SK-N-SH (cell line): ENCODE measurements at places on chromosomes 16 and 17.
A peak's percentile ranks its signal among the peaks of the same experiment; 100 is the strongest.

- DNase-seq: no peak
Measured at GRCh38 chr17:66272811-66273585, 29.4 kb upstream of the PRKCA start.

DNA sequence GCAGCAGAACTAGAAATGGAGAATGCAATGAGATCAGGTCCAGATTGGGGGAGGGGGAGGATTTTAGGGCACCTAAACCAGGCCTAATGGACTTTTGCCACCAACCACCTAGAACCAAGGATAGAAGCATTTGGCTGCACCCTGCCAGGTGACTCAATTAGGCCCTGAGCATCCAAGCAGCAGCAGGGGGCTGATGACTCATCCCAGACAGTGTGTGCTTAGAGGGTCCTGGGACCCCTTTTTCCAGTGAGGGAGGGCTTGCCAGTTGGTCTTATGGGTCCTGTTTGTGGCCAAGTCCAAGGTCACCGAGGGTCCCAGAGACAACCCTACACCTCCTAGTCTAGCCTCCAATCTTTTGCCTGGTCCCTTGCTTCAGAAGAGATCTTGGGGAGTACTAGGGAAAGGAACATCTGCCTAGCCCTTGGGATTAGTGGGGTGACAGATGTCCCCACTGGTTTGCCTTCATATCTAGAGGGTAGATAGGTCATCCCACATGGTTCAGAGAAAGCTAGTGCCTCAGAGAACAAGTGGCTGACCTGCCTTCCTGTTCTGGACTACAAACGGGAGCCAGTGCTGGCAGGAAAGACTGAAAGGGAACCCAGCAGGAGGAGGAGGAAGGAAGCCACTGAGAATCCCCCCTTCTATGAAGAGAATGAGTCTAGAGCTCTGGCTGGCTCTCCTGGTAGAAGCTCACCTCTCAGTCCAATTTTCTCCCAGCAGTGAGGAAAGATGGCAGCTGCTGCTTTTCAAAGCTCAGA, 1.6 kb upstream of the TBKBP1 start:
- DNase-seq: no peak

- no peak for DNase-seq
Measured at GRCh38 chr17:66465701-66466100, 163.3 kb downstream of the PRKCA start.

GRCh38 chr16:87086156-87086555, 231.0 kb downstream of the C16orf95 start:
- DNase-seq: no peak

DNA sequence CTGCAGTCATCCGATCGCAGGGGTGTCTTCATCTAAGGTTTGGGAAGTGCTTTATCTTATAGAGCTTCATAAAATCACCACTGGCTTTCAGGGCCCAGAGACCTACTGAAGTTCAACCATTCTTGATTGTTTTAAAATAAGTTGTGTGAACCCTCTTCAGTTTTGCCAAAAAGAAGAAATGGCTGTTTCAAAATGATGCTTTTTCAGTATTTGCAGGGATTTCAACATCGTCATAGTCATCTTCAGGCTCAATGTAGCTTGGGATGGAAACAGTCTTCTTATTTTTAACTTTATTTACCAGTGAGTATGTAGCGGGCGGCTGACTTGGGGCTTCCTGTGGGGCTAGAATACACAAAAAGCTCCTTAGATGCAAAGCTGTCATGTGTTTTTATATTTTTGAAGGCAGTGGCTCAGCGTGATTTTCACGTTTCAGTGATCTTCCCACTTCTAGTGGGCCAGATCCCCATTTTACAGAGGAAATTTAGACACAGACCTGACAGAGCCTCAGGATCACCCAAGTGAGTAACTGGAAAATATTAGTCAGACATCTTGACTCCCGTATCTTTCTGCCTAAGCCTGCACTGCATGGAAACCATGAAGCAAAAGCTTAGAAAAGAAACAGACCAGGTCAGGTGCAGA, 19.1 kb upstream of the ZNF594 start:
- DNase-seq: no peak

DNA sequence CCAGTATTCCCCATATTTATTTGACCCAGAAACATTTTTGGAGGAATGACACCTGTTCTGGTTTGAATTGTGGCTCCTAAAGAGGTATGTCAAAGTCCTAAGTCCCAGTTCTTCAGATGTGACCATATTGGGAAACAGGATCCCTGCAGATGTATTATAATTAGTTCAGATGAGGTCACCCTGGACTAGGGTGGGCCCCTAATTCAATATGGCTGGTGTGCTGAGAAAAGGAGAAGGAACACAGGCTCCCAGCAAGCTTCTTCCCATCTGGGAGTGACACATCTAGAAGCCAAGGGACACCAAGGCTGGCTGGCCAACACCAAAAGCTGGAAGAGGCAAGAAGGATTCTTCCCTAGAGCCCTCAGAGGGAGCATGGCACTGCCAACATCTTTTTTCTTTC, 3.8 kb upstream of the GCSH start:
- DNase-seq: no peak

GRCh38 chr16:5693426-5693825, 595.8 kb upstream of the EEF2KMT start:
- DNase-seq: no peak

- no peak for DNase-seq
Measured at GRCh38 chr16:66467611-66468010, 40.5 kb downstream of the BEAN1 start.

DNA sequence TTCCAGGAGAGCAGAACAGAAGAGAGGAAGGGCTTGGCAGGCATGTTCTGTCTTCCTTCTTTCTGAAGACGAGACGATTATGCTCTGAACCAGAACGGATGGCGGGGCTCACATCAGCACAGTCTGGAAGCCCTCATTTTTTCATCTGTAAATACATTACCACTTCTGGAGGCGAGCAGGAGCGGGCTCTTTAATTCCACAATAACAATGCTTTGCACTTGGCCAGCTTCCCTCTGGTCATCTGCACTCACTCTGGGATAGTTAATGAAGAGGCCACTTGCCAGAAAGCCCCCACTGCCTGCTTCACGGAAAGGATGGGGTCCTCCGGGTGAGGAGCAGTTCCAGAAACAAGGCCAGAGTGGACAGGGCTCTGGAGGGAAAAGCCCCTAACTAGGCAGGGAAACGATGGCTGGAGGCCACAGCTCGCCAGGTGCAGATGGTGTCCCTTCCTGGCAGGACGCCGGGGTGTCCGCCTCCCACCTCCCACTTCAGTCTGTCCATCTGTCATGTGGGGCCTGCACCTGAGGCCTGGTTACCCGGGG, 13.1 kb upstream of the BCAR1 start:
- DNase-seq: peak; percentile 76

GRCh38 chr16:6146874-6147425, 1049.4 kb upstream of the EEF2KMT start:
- DNase-seq: no peak

DNA sequence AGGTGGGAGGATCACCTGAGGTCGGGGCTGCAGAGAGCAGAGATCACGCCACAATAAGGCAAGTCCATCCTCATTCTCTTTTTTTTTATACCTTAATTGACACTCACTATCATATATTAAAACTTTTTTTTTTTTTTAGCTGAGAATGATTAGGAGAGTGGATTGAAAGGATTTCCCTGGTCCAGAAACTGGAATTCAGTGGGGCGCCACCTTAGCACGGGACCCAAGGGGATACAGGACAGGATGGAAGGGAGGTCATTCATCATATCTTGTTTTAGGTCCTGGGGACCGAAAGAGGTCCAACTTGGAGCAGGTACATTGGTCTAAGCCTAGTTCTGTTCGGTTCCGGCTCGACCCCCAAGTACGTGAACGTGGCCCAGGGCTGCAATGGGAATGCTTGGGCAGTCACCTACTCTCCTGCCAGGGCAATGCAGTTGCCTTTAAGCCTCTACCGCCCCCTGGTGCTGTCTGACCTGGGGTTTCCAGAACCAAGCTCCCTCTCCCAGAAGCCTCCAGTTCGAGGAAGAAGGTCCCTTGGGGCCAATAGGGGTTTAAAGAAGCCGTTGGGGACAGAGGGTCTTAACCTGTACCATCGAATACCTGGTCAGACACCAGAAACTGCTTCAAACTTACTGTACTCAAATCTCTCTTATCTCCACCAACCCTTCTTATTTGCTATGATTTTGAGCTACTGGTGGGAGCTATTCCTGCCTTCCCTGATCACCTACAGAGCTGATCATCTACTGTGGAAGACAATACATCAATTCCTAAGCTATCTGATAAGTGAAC, 19.9 kb upstream of the GPATCH8 start:
- peak; percentile 48 for DNase-seq

- DNase-seq: no peak
Measured at GRCh38 chr17:43068570-43069367, 43.7 kb downstream of the RND2 start.

DNA sequence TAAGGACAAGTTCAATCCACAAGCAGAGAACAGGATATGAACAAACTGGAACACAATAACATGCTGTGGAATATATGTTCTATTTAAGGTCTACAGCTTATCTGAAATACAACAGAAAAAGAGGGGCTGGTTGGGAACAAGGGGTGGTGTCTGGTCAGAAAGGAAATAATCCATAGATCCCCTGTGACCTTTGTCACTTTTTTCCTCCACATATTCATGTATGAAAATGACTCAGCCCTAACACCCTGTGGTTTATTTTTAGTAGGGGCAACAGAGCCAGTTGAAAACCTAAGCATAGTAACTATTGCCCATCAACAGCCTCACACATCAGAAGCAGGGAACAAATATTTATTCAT, 12.3 kb upstream of the SPAG9 start:
- DNase-seq: no peak

DNA sequence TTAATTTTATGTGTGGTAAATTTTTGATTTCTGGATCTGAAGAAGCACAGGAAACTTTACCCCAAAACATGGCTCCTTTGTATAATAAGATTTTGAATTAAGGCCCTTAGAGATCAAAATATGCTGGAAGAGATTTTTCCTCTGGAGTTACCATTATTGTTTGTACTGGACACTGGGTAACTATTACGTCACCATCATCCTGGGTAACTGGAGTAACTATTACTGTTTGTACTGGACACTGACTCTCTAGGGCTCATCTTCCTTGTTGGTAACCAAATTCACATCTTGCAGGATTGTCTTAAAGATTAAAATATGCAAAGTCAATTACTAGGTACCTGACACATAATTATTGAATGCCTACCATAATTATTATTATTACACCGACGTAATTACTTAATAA, 593.8 kb upstream of the GOT2 start:
- no peak for DNase-seq

DNA sequence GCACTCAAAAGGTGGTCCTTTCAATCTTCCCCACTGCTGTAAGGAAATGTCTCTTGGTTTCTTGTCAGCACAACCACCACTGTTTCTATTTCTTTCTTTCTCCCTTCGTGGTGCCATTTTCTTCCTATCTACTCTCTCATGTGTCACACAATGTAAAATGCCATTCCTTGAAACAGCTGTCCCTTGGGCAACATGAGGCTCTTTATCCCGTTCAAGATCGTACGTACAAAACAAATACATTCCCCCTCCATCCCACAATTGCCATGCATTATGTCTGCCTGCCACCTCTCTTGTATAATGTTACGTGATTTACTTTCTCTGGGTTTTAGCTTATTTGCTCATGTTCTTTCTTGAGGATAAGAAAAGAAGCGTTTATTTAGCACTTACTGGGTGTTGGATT, 410.6 kb downstream of the HS3ST4 start:
- DNase-seq: no peak

DNA sequence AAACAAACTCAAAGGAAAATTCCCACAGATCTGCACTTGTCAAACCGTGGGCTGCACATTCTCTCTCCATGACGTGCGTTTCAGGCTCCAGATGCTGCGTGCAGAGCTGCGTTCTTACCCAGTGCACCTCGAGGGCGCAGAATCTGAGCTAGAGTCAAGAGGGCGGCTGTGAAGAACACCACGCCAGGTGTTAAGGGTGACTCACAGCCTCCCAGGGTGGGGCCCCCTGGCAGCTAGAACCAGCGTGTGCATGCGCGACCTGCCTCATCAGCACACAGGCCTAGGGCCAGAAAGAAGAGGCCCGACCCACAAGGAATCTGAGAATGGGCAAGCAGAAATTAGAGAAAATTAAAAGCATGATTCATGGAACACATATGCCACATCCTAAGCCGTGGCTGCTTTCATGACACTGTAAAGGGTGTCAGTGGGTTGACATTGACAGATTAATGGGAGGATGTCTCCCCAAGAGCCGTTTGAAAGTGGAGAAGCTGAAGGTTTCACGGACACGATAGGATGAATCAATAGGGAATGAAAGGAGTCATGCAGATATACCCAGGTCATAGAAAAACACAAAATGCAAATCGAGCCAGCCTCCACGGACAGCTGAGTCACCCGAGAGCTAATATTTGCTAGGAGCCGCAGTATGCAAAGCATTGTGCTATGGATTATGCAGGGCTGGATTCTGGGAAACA, 29.0 kb downstream of the MARCHF10 start:
- peak; percentile 45 for DNase-seq

DNA sequence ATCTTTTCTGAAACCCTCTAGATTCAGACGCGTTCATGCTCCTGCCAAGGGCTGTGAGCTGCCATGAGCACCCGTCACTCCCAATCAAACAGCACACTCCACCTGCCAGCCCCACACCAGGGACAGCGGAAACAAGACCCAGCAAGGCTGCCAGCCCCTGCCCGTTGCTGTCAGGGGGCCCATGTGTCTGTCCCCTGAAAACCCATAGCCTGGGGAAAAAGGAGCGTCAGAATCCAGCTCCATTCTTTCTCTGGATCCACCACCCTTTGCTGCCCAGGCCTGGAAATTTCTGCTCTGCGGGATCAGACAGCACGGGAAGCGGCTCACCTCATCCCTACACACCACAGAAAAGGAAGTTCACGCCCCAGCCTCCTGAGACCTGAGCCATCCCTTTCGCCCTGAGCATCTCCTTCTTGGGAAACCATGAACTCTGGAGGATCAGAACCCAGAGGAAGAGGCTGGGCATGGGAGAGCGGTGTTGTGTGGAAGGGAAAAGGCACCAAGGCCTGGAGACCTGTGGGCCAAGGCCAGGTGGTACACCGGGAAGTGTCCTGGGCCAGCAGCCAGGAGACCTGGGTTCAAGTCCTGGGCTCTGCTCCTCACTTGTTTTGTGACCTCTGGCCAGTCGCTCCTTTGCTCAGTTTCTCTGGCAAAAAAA, 51.5 kb upstream of the RCVRN start:
- no peak for DNase-seq

GRCh38 chr17:31256936-31257335, 40.1 kb downstream of the OMG start:
- DNase-seq: no peak

DNA sequence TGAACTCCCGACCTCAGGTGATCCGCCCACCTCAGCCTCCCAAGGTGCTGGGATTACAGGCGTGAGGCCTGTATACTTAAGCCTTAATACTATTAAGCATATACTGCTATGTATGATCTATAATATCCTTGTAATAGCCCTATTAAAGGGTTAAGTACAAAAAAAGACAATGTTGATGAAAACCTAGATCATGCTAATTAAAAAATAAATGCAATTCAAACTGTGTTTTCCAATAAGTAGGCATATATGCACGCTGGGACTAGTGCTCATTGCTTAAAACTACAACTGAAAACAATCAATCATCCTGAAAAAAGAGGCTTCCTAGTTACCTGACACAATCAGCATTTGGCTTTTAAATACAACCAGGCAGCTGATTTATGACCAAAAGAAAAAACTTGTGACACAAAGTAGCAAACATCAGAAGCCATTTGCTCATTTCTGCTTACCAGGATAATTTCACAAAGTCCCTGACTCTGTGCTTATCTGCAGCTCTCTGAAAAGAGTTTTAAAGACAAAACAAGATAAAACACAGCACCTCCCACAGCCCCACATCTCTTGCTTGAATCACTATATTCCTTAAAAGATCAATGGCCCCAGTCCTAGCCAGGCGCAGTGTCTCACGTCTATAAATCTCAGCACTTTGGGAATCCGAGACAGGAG, 11.1 kb downstream of the ZNF385C start:
- no peak for DNase-seq
